ENCODE measurements at places on chromosomes 16 and 17.

DNA sequence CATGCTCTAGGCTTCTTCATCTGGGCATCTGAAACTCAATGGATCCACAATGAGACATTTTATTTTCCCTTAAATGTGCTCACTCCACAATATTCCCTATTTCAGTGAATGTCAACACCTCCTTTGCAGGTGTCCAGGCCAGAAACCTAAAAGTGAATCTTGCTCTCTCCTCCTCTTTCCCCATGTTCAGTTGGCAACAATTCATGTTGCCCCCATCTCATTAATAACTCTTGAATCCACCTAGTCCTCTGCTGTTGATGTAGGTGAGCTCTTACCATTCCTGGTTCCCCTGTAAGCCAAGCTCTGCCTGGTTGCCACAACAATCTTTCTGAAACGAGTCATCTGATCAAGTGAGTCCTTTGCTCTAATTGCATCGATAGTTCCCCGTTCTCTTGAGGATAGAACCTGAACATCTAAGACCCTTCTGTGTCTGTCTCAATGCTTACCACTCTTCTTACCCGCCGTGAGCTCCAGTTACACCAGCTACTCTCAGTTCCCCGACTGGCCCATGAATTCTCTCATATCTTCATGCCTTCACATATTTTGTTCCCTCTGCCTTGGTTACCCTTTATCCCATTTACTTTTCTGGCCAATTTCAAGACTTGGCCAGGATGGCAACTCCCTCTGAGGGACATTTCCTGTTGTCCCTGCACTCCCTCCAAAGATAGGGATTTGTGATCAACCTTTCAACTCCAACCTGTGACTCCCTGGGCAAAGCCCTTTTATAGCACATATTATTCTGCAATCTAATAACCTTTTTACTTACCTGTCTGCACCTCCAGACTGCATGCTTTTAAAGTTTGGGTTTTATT is 35.9 kb downstream of the HLF start:
- no peak for DNase-seq

- DNase-seq: no peak
Observed at GRCh38 chr16:74842413-74842812, 67.8 kb upstream of the FA2H start.

- DNase-seq: no peak
Observed at GRCh38 chr17:55155856-55156560, 108.8 kb upstream of the HLF start.

DNA sequence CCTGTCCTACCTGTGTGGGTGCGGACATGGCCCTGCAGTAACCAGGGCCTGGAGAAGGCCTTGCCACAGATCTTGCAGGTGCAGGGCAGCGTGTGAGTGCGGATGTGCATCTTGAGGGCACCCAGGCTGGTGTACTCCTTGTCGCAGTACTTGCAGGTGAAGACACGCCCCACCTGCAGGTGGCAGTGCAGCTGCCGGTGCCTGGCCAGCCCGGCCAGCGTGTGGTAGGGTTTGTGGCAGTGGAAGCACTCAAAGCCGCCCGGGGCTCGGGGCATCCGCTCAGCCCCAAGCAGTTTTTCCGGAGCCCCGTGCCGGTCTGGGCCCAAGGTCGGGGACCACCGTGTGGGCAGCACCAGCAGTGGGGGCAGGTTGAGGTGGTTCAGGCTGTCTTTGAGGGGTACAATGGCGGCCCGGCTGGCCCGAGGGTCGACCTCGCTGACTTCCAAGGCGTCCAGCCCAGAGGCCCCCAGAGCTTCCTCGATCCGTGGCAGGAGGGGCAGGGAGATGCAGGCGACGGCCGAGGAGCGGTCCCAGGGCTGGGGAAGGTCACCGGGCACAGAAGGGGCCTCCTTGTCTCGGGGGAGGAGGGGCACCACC is 5.1 kb downstream of the SNAI3 start:
- DNase-seq: no peak

GRCh38 chr16:88810166-88810911 is 1.4 kb downstream of the APRT start:
- DNase-seq: no peak

DNA sequence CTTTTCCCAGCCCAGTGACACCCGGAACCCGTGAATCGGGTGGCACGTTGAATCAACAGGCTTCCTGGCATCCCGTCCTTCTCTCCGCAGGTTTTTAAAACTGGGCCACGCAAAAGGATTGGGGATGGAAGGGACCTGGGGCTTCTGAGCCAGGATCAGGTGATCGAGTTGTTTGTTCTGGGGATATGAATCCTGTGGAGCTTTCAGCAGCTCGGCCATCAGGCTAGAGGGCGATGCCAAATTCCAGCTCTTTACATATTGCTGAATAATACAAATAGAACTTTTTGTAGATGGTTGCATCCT is 473 bp downstream of the SUPT6H start:
- no peak for DNase-seq

Data from stimulated activated CD4-positive, alpha-beta T cell treated with anti-CD3 and anti-CD28 coated beads, TNF-alpha, amount 100 ng/mL, for 48 hours (primary cell).